ENCODE measurements at places on chromosomes 7 and 10. TPM values are rescaled to one million over a fixed set of nuclear protein-coding genes. Genes with fewer than 3 reads are reported as not detected.

DNA sequence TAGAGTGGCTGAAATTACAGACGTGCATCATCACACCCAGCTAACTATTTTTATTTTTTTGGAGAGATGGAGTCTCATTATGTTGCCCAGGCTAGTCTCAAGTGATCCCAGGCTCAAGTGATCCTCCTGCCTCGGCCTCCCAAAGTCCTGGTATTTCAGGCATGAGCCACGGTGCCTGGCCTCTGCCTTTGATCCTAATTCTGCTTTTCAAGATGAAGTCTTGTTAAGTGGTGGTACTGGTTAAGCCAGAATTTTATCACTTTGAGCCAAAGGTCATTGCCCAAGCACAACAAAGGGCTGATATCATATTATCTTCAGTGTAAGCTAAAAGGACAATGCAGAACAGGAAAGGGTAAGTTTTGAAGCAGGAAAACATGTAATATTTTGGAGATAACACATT, 64.2 kb downstream of the MYOF start:
- DNase-seq, result no peak

Gene IL2RA
- not detected for total RNA-seq

Gene CLDN3
- not detected for total RNA-seq

GRCh38 chr7:25870574-25870973, 281.4 kb upstream of the NFE2L3 start:
- DNase-seq, result no peak

- no peak for DNase-seq
These were observed 32.7 kb upstream of the STEAP4 start for GRCh38 chr7:88339195-88339922.

Gene METTL27
- not detected for total RNA-seq

GRCh38 chr7:107173191-107173590, 4.4 kb downstream of the HBP1 start:
- no peak for DNase-seq

Gene CTAGE6
- not detected for total RNA-seq

DNA sequence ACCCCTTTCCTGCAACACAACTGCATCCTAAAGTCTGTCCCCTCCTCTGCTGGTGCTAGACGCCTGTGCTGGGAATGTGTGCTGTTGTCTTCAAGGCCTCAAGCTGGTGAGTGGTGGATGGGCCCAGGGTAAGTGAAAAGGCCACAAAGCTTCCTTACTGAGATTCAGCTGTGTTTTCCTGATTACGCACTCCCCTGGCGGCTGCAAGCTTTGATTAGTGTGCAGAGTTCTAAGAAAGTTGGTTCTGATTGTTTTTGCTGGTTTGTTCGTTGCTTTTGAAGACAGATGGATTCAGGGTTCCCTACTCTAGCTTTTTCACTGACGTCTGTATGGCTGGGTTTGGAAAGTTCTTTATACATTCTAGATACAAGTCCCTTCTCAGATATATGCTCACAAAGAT, 11.9 kb upstream of the FOXL3 start:
- no peak for DNase-seq

GRCh38 chr7:106165337-106165736, 53.2 kb upstream of the SYPL1 start:
- DNase-seq, result no peak

Gene MMP21
- total RNA-seq, result not detected

DNA sequence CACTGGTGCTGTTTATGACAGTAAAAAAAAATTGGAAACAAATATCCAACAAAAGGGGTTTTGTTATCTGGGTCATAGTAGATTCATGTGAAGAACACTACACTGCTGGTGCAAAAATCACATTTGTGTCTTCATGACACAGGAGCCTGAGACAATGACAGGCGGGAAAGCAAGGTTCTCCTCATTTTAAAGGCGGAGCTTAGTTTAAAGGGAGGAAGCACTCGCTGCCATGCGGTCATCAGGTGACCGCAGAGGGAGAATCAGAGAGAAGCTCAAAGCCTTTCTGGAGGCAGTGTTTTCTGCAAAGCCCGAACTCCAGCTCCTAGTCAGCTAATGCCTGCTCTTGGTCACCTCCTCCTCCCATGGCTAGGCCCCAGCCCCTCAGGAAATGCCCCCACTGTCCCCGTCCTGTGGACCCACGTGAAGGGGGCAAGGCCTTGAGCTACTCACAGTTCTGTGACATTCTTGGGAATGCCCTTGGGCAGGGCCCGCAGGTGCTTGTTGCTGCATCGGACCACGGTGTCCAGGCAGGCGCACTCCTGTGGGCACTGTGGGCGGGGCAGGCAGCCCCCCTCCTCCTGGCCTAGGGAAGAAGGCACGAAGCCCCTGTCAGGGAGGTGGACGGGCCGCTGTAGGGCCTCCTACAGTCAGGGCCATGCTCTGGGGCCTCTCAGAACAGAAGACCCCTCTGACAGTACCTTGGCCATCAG, 146.1 kb downstream of the SLIT1 start:
- DNase-seq, result no peak

DNA sequence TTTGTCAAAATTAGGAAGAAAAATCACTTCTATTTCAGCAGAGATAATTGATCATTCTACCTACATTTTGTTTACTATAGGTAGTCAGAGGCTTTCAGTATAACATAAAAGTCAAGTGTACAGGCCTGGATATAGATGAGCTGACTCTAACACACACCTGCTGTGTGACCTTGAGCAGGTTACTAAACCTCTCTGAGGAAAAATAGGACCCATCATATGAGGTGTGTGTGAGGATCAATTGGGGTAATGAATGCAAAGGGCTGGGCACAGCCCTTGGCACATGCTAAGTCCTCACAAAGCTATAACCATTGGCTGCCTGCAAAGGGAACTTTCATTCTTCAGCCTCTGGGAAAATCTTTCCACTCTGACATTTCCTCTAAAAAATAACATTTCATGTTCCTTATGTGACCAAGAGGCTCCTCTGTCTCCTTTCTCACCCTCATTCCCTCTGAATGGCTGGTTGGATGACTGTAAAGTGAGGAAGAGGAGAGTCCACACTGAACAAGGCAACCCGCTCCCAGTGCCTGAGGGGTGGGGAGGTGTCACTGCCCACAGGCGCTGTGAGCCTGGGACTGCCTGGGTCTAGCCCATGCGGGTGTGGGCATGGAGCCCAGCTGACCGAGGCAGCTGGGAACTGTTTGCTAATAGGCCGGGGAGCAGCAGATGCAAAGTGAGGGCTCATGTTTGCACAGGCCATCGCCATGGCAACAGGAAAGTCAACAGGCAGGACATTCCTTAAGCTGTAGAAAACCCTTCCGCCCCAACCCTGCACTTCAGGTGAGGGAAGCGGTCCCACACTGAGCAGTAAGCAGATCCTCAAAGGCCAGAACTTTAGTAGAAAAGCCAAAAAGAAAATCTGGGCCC, 36.8 kb downstream of the MYOF start:
- peak; percentile 89 for DNase-seq

- no peak for DNase-seq
These were observed 15.6 kb upstream of the DGKI start for GRCh38 chr7:137862358-137862757.

DNA sequence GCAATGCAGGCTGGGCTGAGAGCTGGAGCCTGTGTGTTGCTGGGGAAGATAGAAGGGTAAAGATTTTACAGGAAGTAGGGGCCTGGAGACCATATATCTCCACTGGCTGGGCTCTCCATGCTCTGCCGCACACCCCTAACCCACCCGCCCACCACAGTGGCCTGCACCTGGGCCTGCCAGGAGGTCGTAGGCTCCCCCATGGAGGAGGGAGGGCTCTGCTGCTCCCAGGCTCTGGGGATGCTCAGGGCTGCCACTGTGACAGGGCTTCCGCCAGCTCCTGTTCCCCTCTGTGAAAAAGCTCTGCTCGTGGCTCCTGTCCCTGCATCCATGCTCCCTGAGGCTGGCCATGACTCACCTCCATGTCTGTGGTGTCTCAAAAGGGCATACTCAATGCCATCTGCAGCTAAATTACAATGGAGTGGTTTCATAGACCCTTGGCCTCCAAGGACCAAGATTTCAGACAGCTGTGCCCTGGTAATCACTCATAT, 106.0 kb downstream of the CXCL12 start:
- no peak for DNase-seq

- no peak for DNase-seq
These were observed 409.8 kb upstream of the NPVF start for GRCh38 chr7:25638068-25638467.

Gene CHAT
- total RNA-seq, result not detected

DNA sequence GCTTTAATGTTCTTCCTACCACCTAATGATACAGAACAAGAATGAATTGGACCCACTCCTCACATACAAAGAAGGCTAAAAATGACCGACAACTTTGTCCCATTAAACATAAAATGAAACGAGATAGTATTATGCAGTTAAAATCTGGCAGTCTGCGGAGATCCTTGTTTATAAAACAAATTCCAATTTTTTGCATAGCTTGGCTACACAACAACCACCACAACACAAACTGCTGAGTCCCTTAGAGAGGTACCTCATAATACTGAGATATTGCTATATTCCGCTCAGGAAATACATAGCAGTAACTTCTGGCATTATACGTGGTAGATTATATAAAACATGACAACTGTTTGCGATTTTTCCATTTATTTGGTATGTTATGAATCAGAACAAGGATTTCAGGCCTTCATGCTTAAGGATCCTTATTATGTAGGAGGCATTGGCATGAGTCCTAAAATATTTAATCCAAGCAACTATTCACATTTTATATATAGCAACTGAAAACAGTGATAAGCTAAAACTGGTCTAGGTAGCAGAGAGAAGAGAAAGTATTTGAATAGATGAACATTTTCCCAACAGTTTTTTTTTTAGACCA, 96.0 kb downstream of the ANK3 start:
- DNase-seq, result no peak

GRCh38 chr10:29959586-29959985, 99.8 kb downstream of the JCAD start:
- DNase-seq, result no peak

DNA sequence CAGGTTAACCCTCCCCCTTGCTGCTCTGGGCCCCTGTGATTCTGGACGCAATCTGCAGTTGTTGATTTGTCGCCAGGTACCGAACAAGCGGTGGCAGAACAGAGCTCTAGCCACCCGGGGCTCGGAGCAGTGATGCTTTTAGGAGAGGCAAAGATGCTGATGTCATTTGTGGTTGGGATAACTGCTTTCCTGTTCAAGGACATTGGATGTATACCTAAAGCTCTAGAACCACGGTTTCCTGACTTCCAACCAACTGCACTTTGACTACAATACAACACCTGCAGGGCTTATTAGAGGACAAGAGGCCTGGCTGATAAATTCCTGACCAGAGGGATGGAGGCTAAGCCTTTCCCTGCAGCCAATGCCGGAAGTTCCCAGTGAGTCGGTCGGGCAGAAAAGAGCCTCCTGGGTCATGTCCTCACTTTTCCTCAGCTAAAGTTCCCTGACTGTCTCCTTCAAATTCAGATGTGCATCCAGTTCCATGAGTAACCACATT, 6.5 kb upstream of the RBM20 start:
- DNase-seq, result no peak

- DNase-seq, result no peak
These were observed 17.5 kb downstream of the PRF1 start for GRCh38 chr10:70584909-70585544.

DNA sequence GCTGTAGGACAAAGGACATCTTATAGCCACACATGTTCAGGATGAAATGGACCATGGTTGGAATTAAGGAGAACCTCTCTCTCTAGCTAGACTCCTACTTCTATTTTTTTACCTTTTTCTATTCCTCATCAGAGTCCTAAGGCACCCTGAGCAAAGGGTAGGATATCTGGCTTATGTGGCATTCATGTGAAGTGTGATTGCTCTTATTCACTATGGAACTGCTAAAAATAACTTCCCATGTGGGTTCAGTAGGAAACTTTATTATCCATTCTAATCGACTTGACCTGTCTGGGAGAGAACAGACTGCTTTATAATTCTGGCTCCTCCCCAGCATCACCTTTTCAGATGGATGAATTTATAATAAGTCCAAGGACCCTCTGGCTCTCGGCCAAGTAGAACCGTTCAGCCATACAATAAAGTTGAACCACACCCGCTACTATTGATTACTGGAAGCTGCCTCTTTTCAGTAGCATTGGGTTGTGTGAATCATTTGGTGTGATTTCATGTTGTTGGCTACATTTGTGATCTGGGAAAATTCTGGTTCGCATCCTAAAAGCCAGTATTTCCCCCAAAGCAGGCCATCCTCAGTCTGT, 117.5 kb downstream of the NRF1 start:
- no peak for DNase-seq

- no peak for DNase-seq
These were observed 216.5 kb upstream of the MKLN1 start for GRCh38 chr7:131111081-131111576.

Gene TRDMT1
- total RNA-seq, result 5.7 TPM

Measured in ascending aorta (tissue), 2 donors.